ENCODE measurements at places on chromosomes 16 and 17. TPM values are rescaled to one million over a fixed set of nuclear protein-coding genes. Genes with fewer than 3 reads are reported as not detected.

Gene ZNF319
- 8.1 TPM for total RNA-seq

Gene IL34
- 4.0 TPM for total RNA-seq

Gene HBM
- total RNA-seq: not detected

Gene MMP25
- total RNA-seq: 2.3 TPM

Gene KRT15
- 0.37 TPM for total RNA-seq

Gene GDPD3
- 2.6 TPM for total RNA-seq

Gene TLCD3B
- not detected for total RNA-seq

Gene GGT6
- total RNA-seq: not detected

Gene RGS9
- 3.0 TPM for total RNA-seq

Gene TRIM25
- total RNA-seq: 30.0 TPM

Gene PIPOX
- total RNA-seq: 0.55 TPM

Gene CCL14
- 7.2 TPM for total RNA-seq

Gene ZG16B
- total RNA-seq: 0.27 TPM

Gene EFCAB13
- 6.8 TPM for total RNA-seq

Gene METTL26
- total RNA-seq: 42.8 TPM

Gene TP53TG3E
- total RNA-seq: not detected

Gene KRTAP4-9
- not detected for total RNA-seq

Gene CASKIN1
- total RNA-seq: 5.9 TPM

Gene LSM12
- total RNA-seq: 57.5 TPM

Gene GNAO1
- total RNA-seq: 92.9 TPM

Gene NPIPA7
- 2.7 TPM for total RNA-seq

Gene RRAD
- total RNA-seq: 58.3 TPM

Gene TPSD1
- not detected for total RNA-seq

Gene MLKL
- total RNA-seq: 5.4 TPM

Gene HSD3B7
- 9.8 TPM for total RNA-seq

Gene AANAT
- not detected for total RNA-seq

Gene CES1
- 122 TPM for total RNA-seq

Gene CDH3
- 0.32 TPM for total RNA-seq

Gene TBC1D3G
- not detected for total RNA-seq

Gene PRPSAP1
- 38.9 TPM for total RNA-seq

Gene OR2C1
- not detected for total RNA-seq

Gene SLC16A6
- total RNA-seq: 1.4 TPM

Gene G6PC1
- not detected for total RNA-seq

Gene C1QL1
- 2.9 TPM for total RNA-seq

Gene CMTM4
- 15.1 TPM for total RNA-seq

Gene NKD1
- 1.0 TPM for total RNA-seq

Gene KCNJ12
- 12.0 TPM for total RNA-seq

Gene KRT25
- total RNA-seq: not detected

Gene EFCAB5
- total RNA-seq: 0.09 TPM

Gene KRTAP4-3
- total RNA-seq: not detected

Gene MYH3
- total RNA-seq: 1.9 TPM

Gene ZP2
- total RNA-seq: not detected

Gene LGALS9C
- not detected for total RNA-seq

Gene DNASE1L2
- total RNA-seq: 0.29 TPM

Gene CCDC154
- total RNA-seq: 1.1 TPM

Gene PLD6
- 5.6 TPM for total RNA-seq

Gene ZBTB4
- total RNA-seq: 62.2 TPM

Gene DOC2A
- 0.77 TPM for total RNA-seq

Gene NLRC3
- 0.81 TPM for total RNA-seq
